ENCODE measurements at places on chromosomes 2 and 18.

DNA sequence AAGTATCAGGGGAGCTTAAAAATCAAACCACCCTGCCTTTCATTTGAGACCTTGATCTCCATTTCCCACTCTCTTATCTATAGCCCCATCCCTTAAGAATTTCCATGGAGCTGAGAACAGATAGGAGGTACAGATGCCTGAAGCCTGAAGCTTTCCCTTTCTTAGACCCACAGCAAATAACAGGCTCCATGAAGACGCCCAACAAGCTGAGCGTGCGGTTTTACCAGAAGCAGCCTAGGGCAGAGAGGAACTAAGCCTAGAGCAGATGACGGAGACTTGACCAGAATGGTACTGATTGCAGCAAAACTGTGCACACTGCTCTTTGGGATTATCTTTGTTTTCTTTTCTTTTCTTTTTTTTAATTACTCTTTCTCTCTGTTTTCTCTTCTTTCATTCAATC, 1.7 kb upstream of the ERBB4 start:
- no peak for DNase-seq

DNA sequence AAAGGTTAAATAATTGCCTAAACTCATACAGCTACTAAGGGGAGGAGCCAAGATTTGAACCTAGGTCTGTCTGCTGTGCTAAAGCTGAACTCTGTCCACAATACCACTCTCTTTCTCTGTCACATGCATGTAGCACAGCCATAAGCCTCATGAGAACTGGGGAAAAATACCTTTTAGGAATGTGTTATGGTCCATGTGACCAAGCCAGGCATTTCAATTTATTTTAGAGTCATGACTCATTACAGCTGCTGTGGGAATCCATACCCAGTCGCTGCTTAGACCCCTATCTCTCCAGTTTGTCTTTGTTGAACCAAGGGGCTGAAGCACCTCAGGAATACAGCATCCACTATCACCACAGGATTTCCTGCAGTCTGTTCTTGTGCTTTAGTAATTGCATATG, 200.0 kb upstream of the SIX3 start:
- DNase-seq, result no peak

GRCh38 chr2:19611491-19612332, 253.3 kb upstream of the OSR1 start:
- DNase-seq, result no peak

DNA sequence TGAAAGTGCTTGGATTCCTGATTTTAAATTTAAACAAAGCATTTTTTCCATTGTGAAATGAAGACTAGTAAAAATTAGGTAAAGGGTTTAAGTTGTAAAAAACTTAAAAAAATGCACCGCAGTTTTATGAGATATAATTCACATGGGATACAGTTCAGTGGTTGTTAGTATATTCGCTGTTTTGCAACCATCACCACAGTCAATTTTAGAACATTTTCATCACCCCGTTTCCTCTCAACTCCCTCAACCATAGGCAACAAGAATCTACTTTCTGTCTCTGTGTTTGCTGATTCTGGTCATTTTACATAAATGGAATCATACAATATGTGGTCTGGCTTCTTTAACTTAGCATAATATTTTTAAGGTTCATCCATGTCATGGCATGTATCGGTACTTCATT, 4.0 kb downstream of the DGKD start:
- no peak for DNase-seq
